Endodermal cell (in vitro differentiated cells): ENCODE measurements at places on chromosomes 13 and 19. TPM values are rescaled to one million over a fixed set of nuclear protein-coding genes. Genes with fewer than 3 reads are reported as not detected.
A peak's percentile ranks its signal among the peaks of the same experiment; 100 is the strongest.

DNA sequence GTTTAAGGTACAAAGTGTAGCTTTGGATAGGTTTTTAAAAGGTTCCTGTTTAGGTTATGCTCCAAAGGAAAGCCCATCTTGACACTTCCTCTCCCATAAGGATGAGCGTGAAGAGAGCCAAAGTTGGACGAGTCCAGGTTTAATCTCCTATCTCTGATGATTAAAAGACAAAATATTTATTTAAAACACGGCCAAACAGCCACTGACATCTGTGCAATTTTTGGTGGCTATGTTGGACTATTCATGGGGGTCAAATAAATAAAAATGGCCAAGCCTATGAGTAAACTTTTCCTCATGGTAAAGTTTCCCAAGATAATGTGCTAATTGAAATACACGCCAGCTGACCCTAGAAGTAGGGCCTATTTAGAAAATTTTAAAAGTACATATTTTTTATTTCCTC lies 69.0 kb upstream of the DOCK9 start:
- no peaks in the 10 kb centered on the region for H3K36me3 ChIP-seq
- no peak overlapping the region for H3K4me3 ChIP-seq
- DNase-seq, result no peak
- H3K27me3 ChIP-seq, result no peaks in the 10 kb centered on the region
- no peak overlapping the region for H3K27ac ChIP-seq

DNA sequence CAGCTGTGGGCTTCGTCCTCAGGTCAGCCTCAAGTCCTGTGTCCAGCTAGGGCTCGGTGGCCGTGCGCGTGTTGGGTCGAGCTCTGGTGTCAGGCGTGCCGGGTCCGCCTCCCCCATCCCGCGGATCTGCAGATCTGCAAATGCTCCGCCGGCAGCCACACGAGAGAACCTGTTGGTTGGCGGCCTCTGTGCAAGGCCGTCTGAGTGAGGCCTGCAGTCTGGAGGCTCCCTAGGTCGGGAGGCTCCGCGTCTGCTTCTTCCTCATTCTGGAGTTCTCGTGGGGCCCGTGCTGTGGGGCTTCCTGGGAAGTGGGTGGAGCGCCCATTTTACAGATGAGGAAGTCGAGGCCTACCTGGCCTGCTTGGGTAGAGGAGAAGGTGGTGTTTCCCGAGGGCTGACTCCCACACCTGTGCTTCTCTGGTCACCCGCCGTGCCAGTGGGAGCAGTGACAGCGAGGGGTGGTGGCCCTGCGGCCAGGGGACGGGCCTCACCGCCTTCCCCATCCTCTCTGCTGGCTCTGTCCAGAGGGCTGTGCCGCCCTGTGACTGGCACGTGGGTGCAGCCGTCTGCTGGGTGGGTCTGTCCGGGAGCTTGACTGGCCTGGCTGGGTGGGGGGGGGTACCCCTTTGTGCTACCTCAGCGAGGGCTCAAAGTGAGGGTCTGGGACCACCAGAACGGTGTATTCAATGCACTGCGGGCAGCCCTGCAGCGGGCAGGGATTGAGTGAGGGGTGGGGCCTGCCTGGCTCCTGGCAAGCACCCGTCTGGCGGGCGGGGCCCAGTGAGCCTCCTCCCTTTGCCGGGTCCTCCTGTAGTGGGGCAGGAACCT lies 3.3 kb downstream of the CSNK1G2 start:
- no peaks in the 10 kb centered on the region for H3K4me1 ChIP-seq
- DNase-seq, result no peak
- H3K36me3 ChIP-seq, result no peaks in the 10 kb centered on the region
- no peak overlapping the region for H3K4me3 ChIP-seq
- no peak overlapping the region for H3K27ac ChIP-seq
- H3K27me3 ChIP-seq, result no peaks in the 10 kb centered on the region

GRCh38 chr19:4517451-4518057 lies 732 bp downstream of the PLIN4 start:
- H3K36me3 ChIP-seq, result no peaks in the 10 kb centered on the region
- no peak overlapping the region for H3K27ac ChIP-seq
- DNase-seq, result no peak
- no peak overlapping the region for H3K4me3 ChIP-seq
- no peaks in the 10 kb centered on the region for H3K27me3 ChIP-seq

DNA sequence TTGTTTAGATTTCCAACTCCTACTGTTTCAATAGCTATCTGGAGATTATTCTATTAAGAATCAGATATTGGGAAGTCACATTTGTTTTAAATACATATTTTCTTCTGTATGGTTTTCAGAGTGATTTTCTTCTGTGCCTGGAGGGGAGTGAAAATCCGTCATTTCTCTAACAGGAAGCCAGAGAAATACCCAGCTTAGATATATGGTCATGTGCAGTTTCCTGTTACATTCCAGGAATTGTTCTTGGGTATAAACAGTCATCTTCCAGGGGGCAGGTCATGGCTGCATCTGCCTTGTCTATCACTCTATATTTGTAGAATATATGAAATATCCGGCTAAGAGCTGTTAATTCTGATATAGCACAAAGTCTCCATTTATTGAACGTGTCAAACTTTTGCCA lies 77.5 kb upstream of the MIR17HG start:
- no peak for DNase-seq
- H3K36me3 ChIP-seq, result no peaks in the 10 kb centered on the region
- no peak overlapping the region for H3K4me3 ChIP-seq
- no peak overlapping the region for H3K27ac ChIP-seq
- no peaks in the 10 kb centered on the region for H3K27me3 ChIP-seq

GRCh38 chr19:17534767-17535166 lies 20.7 kb upstream of the COLGALT1 start:
- DNase-seq, result no peak
- H3K36me3 ChIP-seq, result no peaks in the 10 kb centered on the region
- H3K4me3 ChIP-seq, result no peak overlapping the region
- peaks cover 9% of the 10 kb centered on the region for H3K27me3 ChIP-seq

- H3K4me1 ChIP-seq, result no peaks in the 10 kb centered on the region
- peak; percentile 71 for DNase-seq
Observed at GRCh38 chr19:2661615-2662014, 40.9 kb downstream of the GNG7 start.

DNA sequence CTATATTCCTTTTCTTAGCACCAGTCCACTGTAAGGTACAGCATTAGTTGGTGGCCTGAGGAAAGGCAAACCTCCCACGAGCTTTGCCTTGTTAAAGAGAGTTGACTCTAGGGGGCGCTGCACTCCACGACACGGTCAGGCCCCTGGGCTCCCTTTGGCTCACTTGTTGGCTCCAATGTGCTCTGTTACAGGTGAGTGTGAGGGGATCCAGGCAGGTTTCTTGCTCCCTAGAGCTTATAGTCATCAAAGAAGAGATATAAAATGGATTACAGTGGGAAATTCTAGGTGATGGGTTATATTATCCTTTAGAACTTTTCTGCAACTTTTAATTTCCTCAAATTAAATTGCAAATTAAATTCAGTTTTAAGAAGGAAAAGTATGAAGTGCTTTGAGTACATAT lies 3.7 kb downstream of the WDR87 start:
- no peak overlapping the region for H3K4me3 ChIP-seq
- peak; percentile 95 for DNase-seq
- H3K27ac ChIP-seq, result no peak overlapping the region
- no peaks in the 10 kb centered on the region for H3K36me3 ChIP-seq
- peaks cover 4% of the 10 kb centered on the region for H3K4me1 ChIP-seq
- no peaks in the 10 kb centered on the region for H3K27me3 ChIP-seq

DNA sequence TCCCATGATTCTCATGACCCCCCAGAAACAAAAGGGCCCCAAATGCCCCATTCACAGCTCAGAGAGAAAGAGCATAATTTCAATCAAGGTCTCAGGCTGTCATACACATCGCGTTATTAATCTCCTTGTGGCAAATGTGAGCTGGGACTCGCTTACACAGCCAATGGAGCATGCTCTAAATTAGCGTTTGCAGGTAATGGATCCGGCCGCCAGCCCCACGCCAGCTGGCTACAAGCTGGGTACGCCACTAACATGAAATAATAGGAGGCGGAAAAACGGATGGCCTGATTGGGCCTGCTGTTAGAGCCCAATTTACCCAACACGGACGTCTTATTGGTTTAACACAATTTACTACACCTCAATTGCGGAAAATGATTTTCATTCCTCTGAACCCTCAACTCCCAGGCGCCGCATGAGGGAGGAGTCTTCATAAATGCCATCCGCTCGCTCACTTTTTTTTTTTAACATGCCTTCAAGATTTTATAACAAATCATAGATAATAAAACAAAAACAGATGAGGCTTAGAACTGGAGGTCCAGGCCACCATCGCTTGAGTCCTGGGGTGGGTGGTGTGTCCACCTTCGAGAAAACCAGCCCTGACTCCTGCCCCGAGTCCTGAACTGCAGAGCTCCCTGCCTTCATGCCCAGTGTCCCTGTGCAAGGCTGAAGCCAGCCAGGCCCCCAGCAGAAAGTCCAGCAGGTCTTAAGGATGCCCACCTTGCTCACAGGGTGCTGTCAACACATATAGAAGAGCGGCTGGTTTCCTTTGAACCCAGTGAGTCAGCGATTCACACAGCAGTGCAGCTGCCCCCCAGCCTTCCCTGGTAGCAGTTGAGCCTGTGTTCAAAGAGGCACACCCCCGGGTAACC lies 62.1 kb downstream of the PEPD start:
- H3K27ac ChIP-seq, result peak overlapping the region; percentile 2
- no peaks in the 10 kb centered on the region for H3K27me3 ChIP-seq
- H3K36me3 ChIP-seq, result peaks cover 21% of the 10 kb centered on the region
- H3K4me1 ChIP-seq, result no peaks in the 10 kb centered on the region
- DNase-seq, result peak; percentile 31
- no peak overlapping the region for H3K4me3 ChIP-seq

DNA sequence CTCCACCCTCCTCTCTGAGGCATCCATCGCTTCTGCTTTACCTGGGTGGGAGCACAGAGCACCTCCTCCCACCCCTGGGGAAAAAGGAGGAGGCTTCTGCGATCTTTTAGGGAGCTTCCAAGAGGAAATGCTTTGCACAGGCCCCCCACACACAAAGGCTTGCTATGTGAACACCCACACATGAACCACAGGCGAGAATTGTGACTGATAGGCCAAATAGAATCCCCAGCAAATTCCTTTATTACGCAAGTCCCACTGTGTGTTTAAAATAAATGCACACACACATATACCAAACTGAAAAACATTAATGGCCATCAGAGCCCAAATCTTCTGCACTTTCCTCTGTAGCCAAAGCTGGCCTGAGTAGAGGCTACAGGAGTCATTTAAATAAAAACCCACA lies 50.6 kb downstream of the HSPH1 start:
- H3K4me1 ChIP-seq, result peaks cover 4% of the 10 kb centered on the region
- H3K4me3 ChIP-seq, result no peak overlapping the region
- H3K36me3 ChIP-seq, result no peaks in the 10 kb centered on the region
- no peak overlapping the region for H3K27ac ChIP-seq

Gene MBD3L2
- total RNA-seq, result not detected in 2 replicates

Gene SYT3
- 1.9 and 2.8 TPM in 2 replicates for total RNA-seq

Gene CRB3
- total RNA-seq, result 42.9 and 50.9 TPM in 2 replicates

Gene FGF14
- total RNA-seq, result 0.26 and 0.34 TPM in 2 replicates

Gene GZMM
- total RNA-seq, result 0.42 to 1.3 TPM (median 0.51 TPM) in 3 replicates

Gene KLC3
- total RNA-seq, result 3.6 to 12.8 TPM (median 4.4 TPM) in 3 replicates

Gene ZNF177
- 5.6 TPM in 2 replicates for total RNA-seq

Gene SOX1
- not detected in 2 replicates for total RNA-seq

Gene PCSK4
- total RNA-seq, result 19.7 and 25.2 TPM in 2 replicates
